Keratinocyte (primary cell): ENCODE measurements at places on chromosomes 6 and 20. TPM values are rescaled to one million over a fixed set of nuclear protein-coding genes. Genes with fewer than 3 reads are reported as not detected.

Gene CDC25B
- polyA plus RNA-seq: 15.0 to 41.5 TPM (median 23.5 TPM) in 3 replicates

Gene GDAP1L1
- polyA plus RNA-seq: not detected in 3 replicates

Gene UBD
- not detected in 3 replicates for polyA plus RNA-seq

GRCh38 chr20:44038681-44039123 is 124.0 kb downstream of the TOX2 start:
- H3K4me1 ChIP-seq: no peaks in the 10 kb centered on the region
- peaks cover 31% of the 10 kb centered on the region for H3K27me3 ChIP-seq
- no peak for DNase-seq
- H3K4me3 ChIP-seq: no peak overlapping the region
- H3K27ac ChIP-seq: no peak overlapping the region

- no peaks in the 10 kb centered on the region for H3K4me1 ChIP-seq
- H3K4me3 ChIP-seq: no peak overlapping the region
- H3K27me3 ChIP-seq: no peaks in the 10 kb centered on the region
Observed at GRCh38 chr6:159268511-159268910, 99.3 kb downstream of the FNDC1 start.

Gene FAM162B
- not detected in 3 replicates for polyA plus RNA-seq

GRCh38 chr6:122859676-122860075 is 70.6 kb downstream of the SMPDL3A start:
- H3K36me3 ChIP-seq: no peaks in the 10 kb centered on the region
- no peaks in the 10 kb centered on the region for H3K27me3 ChIP-seq
- H3K4me3 ChIP-seq: no peak overlapping the region
- no peak for DNase-seq

DNA sequence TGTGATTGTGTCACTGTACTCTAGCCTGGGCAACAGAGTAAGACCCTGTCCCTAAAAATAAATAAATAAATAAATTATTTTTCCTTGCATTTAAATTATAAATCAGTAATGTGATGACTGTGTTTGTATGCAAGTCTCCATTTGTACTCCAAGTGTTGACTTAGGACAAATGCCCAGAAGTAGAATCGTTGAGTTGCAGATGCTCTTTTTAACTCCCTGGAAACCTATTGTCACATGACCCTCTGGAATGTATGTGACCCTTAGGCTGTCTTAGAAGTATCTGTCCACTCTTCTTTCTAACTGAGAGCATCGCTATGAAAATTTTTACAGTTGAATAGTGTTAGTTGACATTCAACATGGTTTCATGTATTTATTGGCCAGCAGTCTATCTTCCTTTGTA is 18.8 kb downstream of the OR2A4 start:
- H3K27me3 ChIP-seq: no peaks in the 10 kb centered on the region
- H3K4me1 ChIP-seq: no peaks in the 10 kb centered on the region

GRCh38 chr6:73943411-73943810 is 247.4 kb downstream of the CD109 start:
- H3K27ac ChIP-seq: no peak overlapping the region
- no peak for DNase-seq
- no peak overlapping the region for H3K4me3 ChIP-seq
- no peaks in the 10 kb centered on the region for H3K4me1 ChIP-seq
- H3K36me3 ChIP-seq: no peaks in the 10 kb centered on the region

GRCh38 chr6:109240370-109241084 is 141.7 kb downstream of the CD164 start:
- no peaks in the 10 kb centered on the region for H3K36me3 ChIP-seq
- H3K4me3 ChIP-seq: no peak overlapping the region

DNA sequence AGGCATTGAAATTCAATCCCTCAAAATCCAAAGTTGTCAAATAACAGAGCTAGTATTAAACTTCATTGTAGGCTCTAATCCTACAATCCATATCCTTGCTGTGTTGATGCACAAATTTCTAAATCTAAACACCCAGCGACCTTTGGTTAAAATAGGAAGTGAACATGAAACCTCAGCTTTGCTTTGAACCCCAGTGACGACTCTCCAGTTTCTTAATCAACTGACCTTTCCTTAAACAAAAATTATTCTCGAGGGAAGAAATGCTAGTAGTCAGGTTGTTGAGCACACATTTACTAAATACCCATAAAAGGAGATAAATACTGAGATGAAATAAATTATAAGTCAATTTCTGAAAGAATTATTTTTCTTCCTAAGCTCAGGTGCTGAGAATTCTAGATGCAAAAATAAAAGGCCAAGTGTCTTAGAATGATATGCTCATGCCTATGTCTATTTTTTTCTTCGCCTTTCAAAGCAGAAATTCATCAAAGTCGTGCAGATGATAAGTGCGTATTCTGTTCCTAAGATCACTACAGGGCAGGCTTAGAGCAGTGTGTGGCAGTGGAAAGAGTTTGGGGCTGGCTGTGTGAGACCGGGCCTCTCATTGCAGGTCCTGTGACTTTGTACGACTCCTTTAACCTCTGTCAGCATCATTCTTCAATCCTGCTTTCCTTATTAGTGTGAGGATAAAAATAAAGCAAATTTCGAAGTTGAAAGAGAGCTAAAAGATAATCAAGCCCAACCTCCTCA is 208.7 kb downstream of the PRL start:
- H3K27ac ChIP-seq: no peak overlapping the region
- H3K27me3 ChIP-seq: no peaks in the 10 kb centered on the region
- no peaks in the 10 kb centered on the region for H3K36me3 ChIP-seq
- H3K4me1 ChIP-seq: no peaks in the 10 kb centered on the region

DNA sequence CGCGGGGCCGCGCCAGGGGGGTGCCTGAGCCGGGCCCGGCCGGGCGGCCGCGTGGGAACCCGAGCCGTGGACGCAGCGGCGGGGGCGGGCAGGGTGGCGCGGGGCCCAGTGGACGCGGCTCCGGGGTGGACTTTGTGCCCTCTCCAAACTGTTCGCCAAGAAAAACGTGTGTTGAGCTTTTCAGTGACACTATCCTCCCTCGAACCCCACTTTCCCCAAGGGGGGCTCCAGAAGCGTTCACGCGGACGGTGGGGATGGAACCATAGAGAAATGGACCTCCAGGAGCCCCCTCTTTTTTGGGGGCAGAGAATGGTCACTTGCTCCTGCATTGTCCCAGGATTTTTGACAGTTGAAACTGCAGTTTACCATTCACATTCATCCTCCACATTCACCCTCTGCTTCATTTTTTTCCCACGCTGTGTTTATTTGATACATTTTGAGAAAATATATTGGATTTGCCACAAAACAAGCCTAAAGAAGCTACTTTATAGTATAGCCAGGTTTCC is 2.9 kb upstream of the HIVEP1 start:
- H3K4me3 ChIP-seq: peak overlapping the region; percentile 91
- no peaks in the 10 kb centered on the region for H3K36me3 ChIP-seq
- DNase-seq: no peak
- H3K27ac ChIP-seq: peak overlapping the region; percentile 98

Gene ARFGEF2
- polyA plus RNA-seq: 14.8 to 19.2 TPM (median 16.0 TPM) in 3 replicates

DNA sequence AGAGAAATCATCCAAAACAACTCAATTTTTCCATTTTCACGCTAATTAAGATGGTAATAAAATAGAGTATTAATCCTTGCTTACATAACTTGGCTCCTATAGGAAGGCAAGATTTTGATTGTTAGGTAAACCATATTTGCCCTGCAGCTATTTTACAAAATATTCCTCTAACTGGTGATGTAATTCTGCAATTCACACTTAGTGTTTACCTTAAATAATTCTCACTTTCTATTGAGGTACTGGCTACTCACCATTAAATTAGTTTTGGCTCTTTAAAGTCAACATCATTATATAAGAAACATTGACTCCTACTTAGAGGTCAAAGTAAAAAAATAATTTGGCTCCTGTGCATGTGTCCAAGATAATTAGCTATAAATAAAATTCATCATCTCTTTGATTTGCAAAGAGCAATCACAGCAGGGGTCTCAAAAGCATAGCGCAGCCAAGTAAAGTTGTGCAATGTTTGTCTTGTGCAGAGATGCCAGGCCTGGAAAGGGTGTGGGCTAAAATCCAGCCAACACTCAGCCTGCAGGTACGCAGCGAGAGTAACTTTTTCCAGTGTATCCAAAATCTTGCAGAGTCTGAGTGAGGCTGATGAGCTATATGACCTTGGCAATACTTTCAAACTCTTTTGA is 501.2 kb downstream of the MMUT start:
- H3K4me3 ChIP-seq: no peak overlapping the region
- H3K36me3 ChIP-seq: no peaks in the 10 kb centered on the region
- no peak overlapping the region for H3K27ac ChIP-seq
- H3K4me1 ChIP-seq: no peaks in the 10 kb centered on the region
- no peaks in the 10 kb centered on the region for H3K27me3 ChIP-seq
- no peak for DNase-seq

Gene RIPOR2
- 0.01 to 0.07 TPM (median 0.01 TPM) in 3 replicates for polyA plus RNA-seq

GRCh38 chr6:41367700-41368099 is 32.3 kb downstream of the NCR2 start:
- H3K27ac ChIP-seq: no peak overlapping the region
- no peak for DNase-seq
- no peak overlapping the region for H3K4me3 ChIP-seq
- peaks cover 20% of the 10 kb centered on the region for H3K27me3 ChIP-seq

Gene TNFRSF6B
- 51.9 to 151 TPM (median 58.1 TPM) in 3 replicates for polyA plus RNA-seq

DNA sequence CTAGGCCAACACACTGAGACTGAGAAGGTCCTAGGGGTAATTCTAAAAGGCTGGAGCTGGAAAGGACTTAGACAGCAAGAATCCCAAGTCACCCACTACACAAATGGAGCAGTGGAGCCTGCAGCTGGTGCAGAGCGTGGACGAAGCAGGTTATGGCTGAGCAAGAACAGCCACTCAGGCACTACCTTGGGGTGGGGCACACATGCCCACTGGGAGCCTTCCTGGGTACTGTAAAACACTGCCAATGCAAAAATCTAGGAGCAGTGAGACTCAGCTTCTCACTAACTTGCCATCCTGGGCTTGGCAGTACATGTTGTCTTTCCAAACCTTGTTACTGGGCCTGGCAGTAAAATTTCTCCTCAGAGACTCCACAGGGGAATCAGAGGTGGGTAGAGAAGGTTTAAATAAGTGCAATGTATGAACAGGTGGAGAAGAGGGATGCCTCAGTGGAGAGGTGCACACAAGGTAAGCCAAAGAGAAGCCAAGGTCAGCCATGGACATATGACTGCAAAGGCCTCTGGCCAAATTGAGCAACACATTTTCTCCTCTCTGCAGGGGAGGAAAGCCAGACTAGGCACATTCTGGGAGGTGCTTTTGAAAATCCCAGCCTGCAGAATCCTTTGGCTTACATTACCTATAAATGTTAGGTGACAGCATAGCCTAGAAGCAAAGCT is 105.6 kb downstream of the TNFRSF21 start:
- no peak overlapping the region for H3K27ac ChIP-seq
- peaks cover 20% of the 10 kb centered on the region for H3K4me1 ChIP-seq
- no peaks in the 10 kb centered on the region for H3K27me3 ChIP-seq
- no peaks in the 10 kb centered on the region for H3K36me3 ChIP-seq
- no peak for DNase-seq
- H3K4me3 ChIP-seq: no peak overlapping the region

GRCh38 chr20:58888521-58889333 is 36.2 kb downstream of the GNAS start:
- no peaks in the 10 kb centered on the region for H3K36me3 ChIP-seq
- H3K27me3 ChIP-seq: no peaks in the 10 kb centered on the region
- H3K4me1 ChIP-seq: peaks cover 7% of the 10 kb centered on the region
- DNase-seq: no peak

Gene KIAA1755
- polyA plus RNA-seq: 0.05 to 0.07 TPM in 2 of 3 replicates, not detected in the other

GRCh38 chr6:4084444-4085331 is 5.8 kb upstream of the FAM217A start:
- H3K36me3 ChIP-seq: no peaks in the 10 kb centered on the region
- H3K4me3 ChIP-seq: no peak overlapping the region
- H3K4me1 ChIP-seq: peaks cover 8% of the 10 kb centered on the region
- H3K27me3 ChIP-seq: no peaks in the 10 kb centered on the region

Gene DYNLT2
- polyA plus RNA-seq: 0.17 to 0.58 TPM (median 0.21 TPM) in 3 replicates

Gene CD24
- polyA plus RNA-seq: 372 to 681 TPM (median 622 TPM) in 3 replicates

- no peaks in the 10 kb centered on the region for H3K4me1 ChIP-seq
- no peaks in the 10 kb centered on the region for H3K27me3 ChIP-seq
- H3K27ac ChIP-seq: no peak overlapping the region
Observed at GRCh38 chr6:110735666-110736065, 79.6 kb downstream of the CDK19 start.

DNA sequence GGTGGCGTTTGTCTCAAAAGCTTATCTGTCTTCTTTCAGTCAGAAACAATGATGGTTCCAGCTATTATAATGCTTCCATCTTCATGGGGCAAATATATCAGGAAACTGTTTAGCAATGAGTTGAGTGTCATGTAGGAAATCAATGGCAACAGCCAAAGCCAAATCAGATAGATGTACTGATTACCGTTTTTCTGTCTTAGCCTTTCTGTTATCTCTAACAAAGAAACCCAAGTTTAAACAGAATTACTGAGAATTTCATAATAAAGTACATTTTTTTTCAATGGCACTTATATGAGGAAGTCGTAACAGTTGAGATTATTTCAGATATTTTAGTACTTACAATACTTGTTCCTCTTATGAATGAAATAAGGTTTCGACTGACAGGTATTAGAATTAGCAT is 1.2 kb downstream of the NOX3 start:
- H3K27ac ChIP-seq: no peak overlapping the region
- DNase-seq: no peak
- peaks cover 6% of the 10 kb centered on the region for H3K27me3 ChIP-seq
- no peaks in the 10 kb centered on the region for H3K36me3 ChIP-seq

GRCh38 chr6:137133122-137133521 is 40.3 kb downstream of the IL22RA2 start:
- no peak overlapping the region for H3K4me3 ChIP-seq
- no peaks in the 10 kb centered on the region for H3K36me3 ChIP-seq
- H3K4me1 ChIP-seq: no peaks in the 10 kb centered on the region

Gene ZBP1
- polyA plus RNA-seq: 0.08 TPM in 1 of 3 replicates, not detected in the others

Gene BNIP5
- polyA plus RNA-seq: not detected in 3 replicates

Gene SLC17A1
- polyA plus RNA-seq: not detected in 3 replicates

DNA sequence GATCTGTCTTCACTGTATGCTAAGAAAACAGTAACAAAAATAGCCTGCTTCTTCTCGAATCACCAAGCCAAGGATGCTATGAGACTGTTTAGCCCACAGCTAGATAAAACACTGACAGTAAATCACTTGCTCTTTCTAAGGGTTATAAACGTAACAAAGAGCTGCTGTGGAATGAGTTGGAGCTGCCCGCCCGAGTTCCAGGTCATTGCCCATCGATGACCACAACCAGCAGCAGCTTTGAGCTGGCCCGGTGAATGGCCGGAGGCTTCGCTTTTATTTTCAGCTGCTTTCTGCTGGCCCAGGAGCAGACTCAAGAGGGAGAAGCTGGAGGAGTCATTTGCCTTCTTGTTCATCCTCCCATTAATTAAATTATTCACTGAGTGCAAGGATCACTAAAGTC is 82.2 kb upstream of the CDH4 start:
- DNase-seq: no peak
- H3K36me3 ChIP-seq: no peaks in the 10 kb centered on the region
- H3K27ac ChIP-seq: no peak overlapping the region

DNA sequence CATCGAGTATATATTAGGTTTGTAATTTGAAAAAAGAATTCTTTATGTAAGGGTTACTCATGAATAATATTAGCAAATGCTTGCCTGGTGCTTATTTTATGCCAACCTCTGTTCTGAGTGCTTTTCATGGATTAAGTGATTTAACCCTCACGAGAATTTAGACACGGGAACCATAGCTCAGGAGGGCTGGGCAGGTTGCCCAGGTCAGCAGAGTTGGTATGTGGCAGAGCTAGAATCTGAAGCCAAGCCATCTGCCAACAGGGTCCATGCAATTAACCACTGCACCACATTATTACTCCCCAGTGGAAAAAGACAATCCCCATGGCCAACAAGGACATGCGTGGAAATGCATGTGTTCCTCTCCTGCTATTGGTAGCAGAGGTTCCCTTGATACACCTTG is 345.6 kb downstream of the CDC5L start:
- H3K27ac ChIP-seq: no peak overlapping the region
- DNase-seq: no peak
- H3K4me1 ChIP-seq: no peaks in the 10 kb centered on the region
- no peaks in the 10 kb centered on the region for H3K36me3 ChIP-seq
- H3K4me3 ChIP-seq: no peak overlapping the region
- H3K27me3 ChIP-seq: no peaks in the 10 kb centered on the region

Gene NOX3
- polyA plus RNA-seq: not detected in 3 replicates

Gene SLC25A27
- 2.7 to 11.5 TPM (median 10.4 TPM) in 3 replicates for polyA plus RNA-seq
